Astrocyte of the spinal cord (primary cell): ENCODE measurements at places on chromosomes 11 and 22.

DNA sequence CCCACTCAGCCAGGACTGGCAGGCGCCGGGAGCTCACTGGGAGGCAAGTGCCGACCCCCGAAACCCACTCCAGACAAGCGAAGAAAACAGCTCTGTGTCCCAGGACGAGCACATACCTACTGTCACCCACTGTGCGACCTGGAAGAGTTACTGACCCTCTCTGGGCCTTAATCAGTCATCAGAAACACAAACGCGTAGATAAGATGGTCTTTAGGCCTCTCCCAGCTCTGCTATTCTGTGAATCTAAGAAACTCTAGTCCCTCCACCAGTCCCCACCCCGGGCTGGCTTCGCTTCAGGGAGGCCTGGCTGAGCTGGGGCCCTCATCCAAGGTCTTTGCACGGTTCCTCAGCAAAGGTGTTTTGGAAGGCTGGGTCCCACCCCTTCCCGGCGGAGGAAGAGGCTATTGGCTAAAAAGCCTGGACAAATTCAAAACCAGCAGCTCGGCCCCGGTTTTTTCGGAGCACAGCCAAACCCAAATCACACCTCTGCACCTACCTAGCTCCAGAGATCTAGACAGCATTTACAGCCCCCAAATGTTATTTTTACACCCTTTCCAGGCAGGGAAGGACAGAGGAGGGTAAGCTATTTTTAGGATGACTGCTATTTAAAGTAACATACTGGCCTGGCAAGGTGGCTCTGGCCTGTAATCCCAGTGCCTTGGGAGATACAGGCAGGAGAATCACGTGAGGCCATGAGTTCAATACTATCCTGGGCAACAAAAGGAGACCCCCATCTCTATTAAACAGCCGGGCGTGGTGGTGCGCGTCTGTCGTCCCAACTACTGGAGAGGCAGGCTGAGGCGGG is 13.2 kb upstream of the HDHD5 start:
- no peak for DNase-seq

- DNase-seq = no peak
Measured at GRCh38 chr11:119014209-119014924, 3.8 kb downstream of the RPS25 start.

DNA sequence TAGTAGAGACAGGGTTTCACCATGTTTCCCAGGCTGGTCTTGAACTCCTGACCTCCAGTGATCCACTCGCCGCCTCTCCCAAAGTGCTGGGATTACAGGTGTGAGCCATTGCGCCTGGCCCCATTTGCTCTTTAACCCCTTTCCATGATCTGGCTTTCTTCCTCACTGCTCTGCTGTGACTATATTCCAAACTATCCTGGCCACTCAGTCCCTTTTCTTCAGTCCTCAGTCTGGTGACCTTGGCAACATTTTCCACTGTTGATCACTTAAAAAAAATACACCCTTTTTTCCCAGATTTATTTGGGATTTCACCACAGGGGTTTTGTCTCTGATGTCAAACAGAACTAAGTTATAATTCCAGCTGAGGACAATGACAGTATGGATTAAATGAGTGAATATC is 24.5 kb downstream of the MMP20 start:
- no peak for DNase-seq

- no peak for DNase-seq
Measured at GRCh38 chr11:102423936-102424335, 28.6 kb downstream of the TMEM123 start.

GRCh38 chr11:15725246-15725645 is 610.5 kb downstream of the INSC start:
- no peak for DNase-seq

DNA sequence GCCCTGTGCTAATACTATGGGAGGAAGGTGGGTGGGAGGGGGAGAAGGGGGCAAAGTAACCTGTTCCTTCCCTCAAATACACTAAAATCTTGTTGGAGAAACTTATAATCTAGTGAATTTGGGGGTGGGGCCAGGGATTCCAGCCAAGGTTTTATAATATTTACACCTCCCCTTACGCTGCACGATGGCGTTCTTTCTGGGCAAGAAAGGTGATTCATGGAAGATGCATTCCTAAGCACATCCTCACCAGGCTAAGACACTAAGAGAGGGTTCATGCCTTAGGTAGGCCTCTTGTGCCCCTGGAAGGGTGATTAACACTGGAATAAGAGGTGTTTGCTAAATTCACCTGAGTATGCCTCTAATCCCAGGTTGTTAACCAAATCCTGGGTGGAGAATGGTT is 82.6 kb downstream of the BARX2 start:
- DNase-seq = no peak

- DNase-seq = no peak
Measured at GRCh38 chr11:96219981-96220623, 122.9 kb downstream of the MAML2 start.

DNA sequence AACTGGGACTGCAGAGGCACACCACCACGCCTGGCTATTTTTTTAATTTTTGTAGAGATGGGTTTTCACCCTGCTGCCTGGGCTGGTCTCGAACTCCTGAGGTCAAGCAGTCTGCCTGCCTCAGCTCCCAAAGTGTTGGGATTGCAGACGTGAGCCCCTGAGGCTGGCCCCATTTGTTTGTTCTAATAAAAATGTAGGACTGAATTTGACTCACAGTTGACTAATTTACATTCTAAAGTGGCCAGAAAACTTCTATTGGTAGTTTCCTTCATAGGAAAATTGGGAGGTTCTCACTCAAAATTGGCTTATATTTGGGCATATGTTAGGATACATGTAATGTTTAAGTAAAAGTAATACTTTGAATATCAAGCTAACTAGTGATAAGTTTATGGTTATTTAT is 35.0 kb downstream of the PPFIA1 start:
- DNase-seq = no peak
